ENCODE measurements at places on chromosomes 6 and 20. TPM values are rescaled to one million over a fixed set of nuclear protein-coding genes. Genes with fewer than 3 reads are reported as not detected.
A peak's percentile ranks its signal among the peaks of the same experiment; 100 is the strongest.

- H3K27ac ChIP-seq: no peak overlapping the region
- DNase-seq: no peak
- H3K4me3 ChIP-seq: no peak overlapping the region
Observed at GRCh38 chr6:25913741-25914140, 16.8 kb downstream of the SLC17A2 start.

PTCHD4 gene
- polyA plus RNA-seq: 1.3 TPM

DNA sequence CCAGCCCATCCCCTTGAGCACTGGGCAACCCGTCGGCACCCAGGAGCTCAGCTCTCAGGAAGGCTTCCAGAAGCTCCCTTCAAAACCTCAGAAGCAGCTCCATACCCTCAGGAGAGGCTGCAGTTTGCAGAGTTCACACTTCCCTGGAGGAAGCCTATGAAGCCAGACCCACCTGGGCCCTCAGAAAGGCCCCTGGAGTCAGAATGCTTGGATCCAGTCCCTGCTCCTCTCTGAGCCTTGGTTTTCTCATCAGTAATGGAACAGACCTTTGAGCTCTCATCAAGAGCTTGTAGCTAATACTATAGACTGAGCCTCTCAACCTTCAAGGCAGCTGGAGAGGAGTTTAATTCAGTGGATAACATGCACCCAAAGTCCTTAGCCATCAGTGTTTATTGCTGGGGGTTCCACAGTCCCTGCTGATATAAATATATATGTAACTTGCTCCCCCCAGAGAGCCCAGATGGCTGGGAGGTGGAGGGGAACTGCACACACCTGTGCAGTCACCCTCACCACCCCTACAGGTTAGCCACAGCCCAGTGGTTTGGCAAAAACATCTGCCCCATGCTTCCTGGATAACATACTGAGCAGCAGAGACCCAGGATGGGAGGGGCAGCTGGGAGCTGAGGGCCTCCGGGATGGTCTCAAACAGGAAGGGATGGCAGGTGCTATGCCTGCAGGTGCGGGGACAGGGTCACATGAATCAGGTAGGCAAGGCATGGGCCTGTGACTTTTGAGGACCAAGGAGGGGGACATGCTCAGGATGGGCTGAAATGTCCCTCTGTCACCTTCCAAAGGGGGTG lies 120.1 kb downstream of the SNX5 start:
- no peaks in the 10 kb centered on the region for H3K36me3 ChIP-seq
- H3K27ac ChIP-seq: peak overlapping the region; percentile 80
- no peak for DNase-seq
- H3K4me3 ChIP-seq: no peak overlapping the region
- peaks cover 33% of the 10 kb centered on the region for H3K4me1 ChIP-seq
- no peaks in the 10 kb centered on the region for H3K27me3 ChIP-seq

JPH2 gene
- polyA plus RNA-seq: not detected

LY6G5C gene
- 11.8 TPM for polyA plus RNA-seq

DNA sequence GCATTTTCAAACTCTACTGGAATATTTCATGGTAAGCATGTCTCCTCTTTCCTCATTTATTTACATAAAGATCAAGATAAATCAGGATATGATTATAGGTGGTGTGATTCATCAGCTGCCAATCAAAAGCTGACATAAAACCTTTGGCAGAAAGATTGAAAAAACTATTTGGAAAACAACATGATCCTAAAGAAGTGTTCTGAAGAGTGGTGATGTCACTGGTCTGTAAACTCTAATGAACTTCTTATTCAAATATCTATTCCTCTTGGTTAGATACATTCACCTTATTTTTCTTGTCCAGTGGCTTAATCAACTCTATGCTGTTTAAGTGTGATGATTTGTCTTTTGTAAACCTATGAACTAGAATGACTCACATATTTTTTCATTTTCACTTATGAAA lies 535.5 kb upstream of the CITED2 start:
- H3K4me3 ChIP-seq: no peak overlapping the region
- H3K27me3 ChIP-seq: no peaks in the 10 kb centered on the region
- no peak overlapping the region for H3K27ac ChIP-seq
- no peaks in the 10 kb centered on the region for H3K36me3 ChIP-seq
- no peaks in the 10 kb centered on the region for H3K4me1 ChIP-seq

GRCh38 chr20:3045042-3045815 lies 623 bp upstream of the MRPS26 start:
- H3K27me3 ChIP-seq: no peaks in the 10 kb centered on the region
- no peak overlapping the region for H3K27ac ChIP-seq
- peak overlapping the region; percentile 63 for H3K4me3 ChIP-seq
- DNase-seq: no peak
- peaks cover 3% of the 10 kb centered on the region for H3K36me3 ChIP-seq

DNA sequence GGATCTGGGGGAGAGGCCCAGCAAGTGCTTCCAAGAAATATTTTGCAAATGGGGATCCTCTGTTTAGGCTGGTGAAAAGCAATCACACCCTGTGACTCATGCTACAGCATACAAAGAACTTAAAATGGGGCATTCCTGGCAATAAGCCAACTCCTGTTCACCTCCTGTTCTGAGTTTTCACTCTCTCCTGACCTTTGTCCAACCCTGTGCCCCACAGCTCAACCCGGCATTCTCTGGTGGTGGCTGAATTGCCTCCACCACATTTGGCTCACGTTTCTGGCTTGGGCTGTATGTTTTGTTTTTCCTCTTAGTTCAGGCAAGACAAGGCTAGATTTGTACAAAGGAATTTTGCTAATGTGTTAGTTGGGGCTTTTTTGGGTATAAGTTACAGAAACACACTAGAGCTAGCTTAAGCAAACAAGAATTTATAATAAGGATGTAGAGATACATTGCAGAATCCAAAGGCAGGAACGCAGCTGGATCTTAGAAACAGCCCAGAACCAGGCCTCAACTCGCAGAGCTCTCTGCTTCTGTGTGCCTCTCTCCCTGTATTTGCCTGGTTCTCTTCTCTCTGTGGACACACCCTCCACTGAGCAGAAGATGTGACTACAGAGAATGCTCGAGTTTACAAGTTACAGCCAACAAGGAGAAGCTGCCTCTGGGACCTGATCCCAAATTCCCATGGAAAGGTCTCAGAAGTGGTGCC lies 9.4 kb downstream of the ABCC10 start:
- no peaks in the 10 kb centered on the region for H3K27me3 ChIP-seq
- peak; percentile 76 for DNase-seq
- H3K27ac ChIP-seq: peak overlapping the region; percentile 33
- H3K36me3 ChIP-seq: no peaks in the 10 kb centered on the region
- peaks cover 13% of the 10 kb centered on the region for H3K4me1 ChIP-seq

PRDM13 gene
- polyA plus RNA-seq: not detected

DNA sequence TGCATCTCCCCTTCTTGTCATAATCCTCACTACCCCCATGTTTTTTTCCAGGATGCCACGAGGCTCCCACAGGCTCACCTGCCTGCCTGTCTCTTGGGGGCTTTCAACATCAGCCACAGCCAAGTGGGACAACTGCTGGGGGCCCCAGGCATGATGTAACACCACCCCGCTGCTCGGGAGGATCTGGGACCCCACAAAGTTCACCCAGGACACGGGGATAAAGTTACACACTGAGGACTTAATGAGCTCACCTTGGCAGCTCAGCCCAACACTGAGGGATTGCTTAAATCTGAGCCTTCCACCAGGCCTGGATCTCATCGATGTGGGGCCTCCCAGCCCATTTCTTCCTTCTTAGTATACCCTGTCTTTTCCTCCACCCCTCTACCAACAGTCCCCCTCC lies 56.4 kb upstream of the NNAT start:
- peaks cover 21% of the 10 kb centered on the region for H3K27me3 ChIP-seq
- DNase-seq: no peak
- no peak overlapping the region for H3K27ac ChIP-seq

DNAJC5 gene
- 44.7 TPM for polyA plus RNA-seq

TRAPPC3L gene
- polyA plus RNA-seq: not detected

GRCh38 chr6:134114918-134115714 lies 62.7 kb upstream of the SLC2A12 start:
- H3K36me3 ChIP-seq: no peaks in the 10 kb centered on the region
- no peak for DNase-seq
- no peak overlapping the region for H3K4me3 ChIP-seq
- no peak overlapping the region for H3K27ac ChIP-seq

GRCh38 chr6:2749969-2750600 lies 637 bp downstream of the MYLK4 start:
- no peaks in the 10 kb centered on the region for H3K4me1 ChIP-seq
- no peak overlapping the region for H3K4me3 ChIP-seq
- H3K27me3 ChIP-seq: no peaks in the 10 kb centered on the region
- no peaks in the 10 kb centered on the region for H3K36me3 ChIP-seq

GRCh38 chr6:17486680-17487079 lies 93.3 kb downstream of the CAP2 start:
- no peaks in the 10 kb centered on the region for H3K27me3 ChIP-seq
- no peaks in the 10 kb centered on the region for H3K36me3 ChIP-seq
- no peak overlapping the region for H3K4me3 ChIP-seq
- H3K27ac ChIP-seq: no peak overlapping the region
- no peak for DNase-seq

FGD2 gene
- not detected for polyA plus RNA-seq

- peak; percentile 33 for DNase-seq
- no peak overlapping the region for H3K27ac ChIP-seq
- no peaks in the 10 kb centered on the region for H3K36me3 ChIP-seq
- no peaks in the 10 kb centered on the region for H3K4me1 ChIP-seq
- no peak overlapping the region for H3K4me3 ChIP-seq
- H3K27me3 ChIP-seq: no peaks in the 10 kb centered on the region
Observed at GRCh38 chr20:38290829-38291814, 12.8 kb upstream of the BPI start.

RIMS4 gene
- not detected for polyA plus RNA-seq

DNA sequence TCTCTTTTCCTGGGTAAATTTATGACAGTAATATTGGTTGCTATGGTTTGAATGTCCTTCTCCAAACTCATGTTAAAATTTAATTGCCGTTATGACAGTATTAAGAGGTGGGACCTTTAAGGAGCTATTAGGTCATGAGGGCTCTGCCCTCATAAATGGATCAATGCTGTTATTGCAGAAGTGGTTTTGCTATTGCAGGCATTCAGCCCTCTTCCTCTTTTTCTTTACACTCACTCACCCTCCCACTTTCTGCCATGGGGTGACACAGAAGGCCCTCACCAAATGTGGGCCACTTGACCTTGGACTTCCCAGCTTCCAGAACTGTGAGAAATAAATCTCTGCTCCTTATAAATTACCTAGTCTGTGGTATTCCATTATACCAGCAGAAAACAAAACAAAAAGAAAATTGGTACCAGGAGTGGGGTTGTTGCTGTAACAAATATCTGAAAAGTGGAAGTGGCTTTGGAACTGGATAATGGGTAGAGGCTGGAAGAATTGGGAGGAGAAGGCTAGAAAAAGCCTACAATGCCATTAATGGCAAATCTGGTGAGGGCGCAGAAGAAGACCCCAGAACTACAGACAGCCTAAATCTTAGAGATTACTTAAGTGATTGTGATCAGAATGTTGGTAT lies 24.8 kb upstream of the IGF2R start:
- H3K27ac ChIP-seq: no peak overlapping the region
- no peaks in the 10 kb centered on the region for H3K4me1 ChIP-seq
- H3K27me3 ChIP-seq: no peaks in the 10 kb centered on the region
- no peak for DNase-seq
- H3K36me3 ChIP-seq: no peaks in the 10 kb centered on the region
- H3K4me3 ChIP-seq: no peak overlapping the region

DNA sequence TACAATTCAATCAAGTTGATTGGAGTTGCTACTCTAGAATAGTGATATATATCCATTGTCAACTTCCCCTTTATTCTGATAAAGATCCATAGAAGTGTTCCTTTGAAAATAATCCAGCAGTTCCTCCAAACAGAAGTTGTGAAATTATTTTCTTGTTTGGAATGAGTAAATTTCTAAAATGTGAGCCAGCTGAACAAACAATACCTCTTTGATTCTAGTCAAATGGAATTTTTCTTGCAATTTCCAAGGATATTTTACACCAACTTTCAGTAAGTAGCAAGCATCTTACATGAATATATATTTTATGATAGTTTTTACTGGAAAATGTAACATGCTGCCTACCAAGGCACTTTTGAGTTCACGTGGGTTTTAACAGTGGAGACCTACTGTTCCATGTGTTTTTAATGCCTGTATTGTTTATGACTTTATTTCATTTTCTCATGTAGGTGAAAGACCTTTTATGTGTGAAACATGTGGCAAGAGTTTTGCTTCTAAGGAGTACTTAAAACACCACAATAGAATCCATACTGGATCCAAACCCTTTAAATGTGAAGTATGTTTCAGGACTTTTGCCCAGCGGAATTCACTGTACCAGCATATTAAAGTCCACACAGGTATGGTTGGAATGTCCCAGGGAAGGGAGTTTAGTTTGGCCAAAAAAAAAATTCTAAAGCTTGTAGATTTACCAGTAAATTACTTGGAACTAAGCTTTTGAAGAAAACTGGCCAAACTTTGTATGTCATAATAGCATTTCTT lies 6.5 kb downstream of the GZF1 start:
- no peaks in the 10 kb centered on the region for H3K27me3 ChIP-seq
- peaks cover 44% of the 10 kb centered on the region for H3K36me3 ChIP-seq
- no peak overlapping the region for H3K27ac ChIP-seq
- H3K4me1 ChIP-seq: peaks cover 25% of the 10 kb centered on the region
- no peak for DNase-seq

- H3K27ac ChIP-seq: no peak overlapping the region
- peaks cover 27% of the 10 kb centered on the region for H3K4me1 ChIP-seq
- no peak for DNase-seq
- no peak overlapping the region for H3K4me3 ChIP-seq
- H3K36me3 ChIP-seq: peaks cover 7% of the 10 kb centered on the region
- no peaks in the 10 kb centered on the region for H3K27me3 ChIP-seq
Observed at GRCh38 chr6:158629367-158630221, 14.9 kb downstream of the DYNLT1 start.

DNA sequence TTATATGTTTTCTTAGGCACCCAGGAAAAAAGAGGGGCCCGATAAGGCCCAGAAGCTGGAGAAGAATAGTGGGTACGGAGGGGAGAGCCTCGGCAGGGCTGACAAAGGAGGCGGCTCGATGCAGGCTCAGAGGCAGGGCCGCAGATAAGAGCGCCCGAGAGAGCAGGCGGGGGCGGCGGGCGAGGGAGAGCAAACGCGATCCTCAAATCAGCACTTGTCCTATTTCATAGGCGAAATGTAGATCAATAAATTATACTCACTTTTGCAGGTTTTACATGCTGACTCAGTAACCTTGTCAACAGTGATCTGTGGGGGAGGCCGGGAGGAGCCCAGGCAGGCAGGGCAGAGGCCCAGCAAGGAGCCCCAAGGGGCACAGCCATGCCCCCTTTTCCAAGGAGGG lies 42.6 kb downstream of the GRM4 start:
- no peaks in the 10 kb centered on the region for H3K36me3 ChIP-seq
- no peak overlapping the region for H3K4me3 ChIP-seq
- DNase-seq: no peak
- no peak overlapping the region for H3K27ac ChIP-seq

TMEM242 gene
- 5.3 TPM for polyA plus RNA-seq

- H3K4me1 ChIP-seq: peaks cover 13% of the 10 kb centered on the region
- H3K4me3 ChIP-seq: no peak overlapping the region
- H3K36me3 ChIP-seq: no peaks in the 10 kb centered on the region
- no peaks in the 10 kb centered on the region for H3K27me3 ChIP-seq
Observed at GRCh38 chr6:53984581-53984980, 126.7 kb upstream of the MLIP start.

All from endothelial cell of umbilical vein (primary cell).